ENCODE measurements at places on chromosomes 7 and 10.
A peak's percentile ranks its signal among the peaks of the same experiment; 100 is the strongest.

- DNase-seq = peak; percentile 5
Observed at GRCh38 chr7:158473221-158473620, 114.4 kb downstream of the PTPRN2 start.

GRCh38 chr10:69051303-69051702 lies 36.6 kb upstream of the SRGN start:
- DNase-seq = no peak

DNA sequence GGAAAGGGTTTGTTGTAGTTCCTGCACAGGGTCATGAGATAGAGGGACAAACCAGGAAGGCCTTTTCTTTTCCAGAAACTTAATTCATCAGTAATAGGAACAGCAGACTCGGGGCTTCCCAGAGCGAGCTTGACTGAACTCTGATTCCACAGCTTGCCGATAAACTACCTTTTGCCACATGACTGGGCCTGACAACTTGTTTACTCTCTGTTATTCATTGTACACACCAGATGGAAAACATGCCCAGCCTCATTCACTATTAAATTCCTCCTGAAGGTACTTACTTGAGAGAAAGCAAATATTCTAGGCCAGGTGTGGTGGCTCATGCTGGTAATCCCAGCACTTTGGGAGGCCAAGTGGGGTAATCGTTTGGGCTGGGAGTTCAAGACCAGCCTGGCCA lies 77.1 kb upstream of the FGFR2 start:
- DNase-seq = no peak

DNA sequence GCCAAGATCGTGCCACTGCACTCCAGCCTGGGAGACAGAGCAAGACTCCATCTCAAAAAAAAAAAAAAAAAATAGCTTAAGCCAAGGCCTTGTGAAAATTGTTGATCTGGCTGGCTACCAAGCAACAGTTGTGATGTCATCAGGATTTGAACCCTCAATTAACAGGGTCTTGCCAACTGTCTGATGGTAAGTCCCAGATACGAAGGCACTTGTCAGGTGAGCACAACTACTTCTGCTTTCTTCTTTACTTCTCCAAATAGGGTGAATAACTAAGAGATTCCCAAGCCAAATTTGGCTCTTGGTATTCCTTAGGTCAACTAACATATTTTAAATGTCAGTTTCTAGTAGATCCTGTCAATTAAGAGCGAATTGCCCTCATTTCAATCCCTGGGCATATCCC lies 47.4 kb downstream of the ANKRD61 start:
- DNase-seq = no peak

- DNase-seq = no peak
Observed at GRCh38 chr7:81459485-81459884, 310.4 kb downstream of the HGF start.

DNA sequence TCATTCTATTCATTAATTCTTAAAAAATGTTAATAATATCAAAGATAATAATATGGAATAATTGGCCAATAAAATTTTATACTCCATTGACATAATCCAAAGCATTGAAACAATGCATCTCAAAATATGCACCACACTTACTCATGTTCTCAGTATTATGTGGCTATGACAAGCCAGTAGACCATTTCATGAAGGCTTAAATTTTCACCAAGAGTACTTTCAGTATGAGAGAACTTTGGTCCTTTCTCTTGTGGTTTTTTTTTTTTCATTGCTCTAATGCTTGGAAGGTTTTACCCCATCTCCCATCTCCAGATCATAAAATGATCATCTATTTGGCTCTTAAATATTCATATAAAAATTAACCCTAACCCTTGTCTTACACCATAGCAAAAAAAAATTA lies 45.5 kb upstream of the TMEM140 start:
- DNase-seq = no peak

GRCh38 chr7:158374586-158374985 lies 213.0 kb downstream of the PTPRN2 start:
- DNase-seq = no peak

DNA sequence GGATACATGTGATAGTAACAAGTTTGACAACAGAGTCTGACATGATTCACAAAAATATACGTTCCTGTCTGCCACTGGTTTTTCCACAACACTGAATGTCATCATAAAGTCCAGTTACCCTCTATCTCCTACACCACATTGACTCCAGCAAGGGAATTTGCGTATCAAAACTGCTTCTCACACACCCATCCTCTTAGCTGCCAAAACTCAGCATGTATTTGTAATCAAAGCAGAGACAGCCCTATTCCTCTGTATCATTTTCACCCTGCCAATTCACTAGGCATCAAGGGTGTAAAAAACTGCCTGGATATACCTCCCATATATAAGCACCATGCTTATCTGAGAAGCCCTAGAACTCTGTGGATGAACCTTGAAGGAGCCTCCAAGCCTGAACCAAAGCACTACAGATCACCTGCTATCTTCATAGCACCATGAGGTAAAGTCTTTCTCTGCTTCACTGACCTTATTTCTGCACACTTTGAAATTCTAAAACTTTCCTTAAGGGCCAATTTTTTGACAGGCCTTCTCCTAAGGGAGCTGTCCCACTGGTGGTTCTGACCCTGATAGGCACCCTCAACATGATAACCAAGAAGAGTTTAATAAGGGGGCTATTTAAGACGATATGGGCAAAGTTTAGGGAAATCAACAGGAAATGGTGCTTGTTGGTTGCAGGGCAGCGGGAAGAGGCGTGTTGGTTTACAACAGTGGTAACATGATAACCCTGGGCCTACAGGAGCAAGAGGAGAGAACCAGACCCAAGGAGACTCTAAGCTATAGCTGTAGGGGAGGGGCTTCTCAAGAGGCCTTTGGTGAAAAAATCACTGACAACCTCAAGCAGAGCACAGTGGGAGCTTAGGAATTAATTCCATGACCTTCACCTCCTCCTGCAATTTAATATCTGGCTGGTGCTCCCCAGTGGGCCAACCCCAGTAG lies at the start of gene IFIT1B:
IFIT1B (plus strand) TSS at position 352 of the 933 bp plus-strand sequence; CDS start at position 432, 80 bp downstream.
- DNase-seq = no peak

- no peak for DNase-seq
Observed at GRCh38 chr10:17703706-17704105, 48.3 kb upstream of the TMEM236 start.

- DNase-seq = no peak
Observed at GRCh38 chr7:128879939-128880746, 17.5 kb downstream of the ATP6V1F start.

GRCh38 chr7:151179287-151179860 lies 7.7 kb downstream of the ASB10 start:
- DNase-seq = no peak

GRCh38 chr7:70789481-70790214 lies 342.3 kb upstream of the GALNT17 start:
- no peak for DNase-seq

GRCh38 chr7:27160546-27161213 lies 4.2 kb upstream of the HOXA7 start:
- no peak for DNase-seq

DNA sequence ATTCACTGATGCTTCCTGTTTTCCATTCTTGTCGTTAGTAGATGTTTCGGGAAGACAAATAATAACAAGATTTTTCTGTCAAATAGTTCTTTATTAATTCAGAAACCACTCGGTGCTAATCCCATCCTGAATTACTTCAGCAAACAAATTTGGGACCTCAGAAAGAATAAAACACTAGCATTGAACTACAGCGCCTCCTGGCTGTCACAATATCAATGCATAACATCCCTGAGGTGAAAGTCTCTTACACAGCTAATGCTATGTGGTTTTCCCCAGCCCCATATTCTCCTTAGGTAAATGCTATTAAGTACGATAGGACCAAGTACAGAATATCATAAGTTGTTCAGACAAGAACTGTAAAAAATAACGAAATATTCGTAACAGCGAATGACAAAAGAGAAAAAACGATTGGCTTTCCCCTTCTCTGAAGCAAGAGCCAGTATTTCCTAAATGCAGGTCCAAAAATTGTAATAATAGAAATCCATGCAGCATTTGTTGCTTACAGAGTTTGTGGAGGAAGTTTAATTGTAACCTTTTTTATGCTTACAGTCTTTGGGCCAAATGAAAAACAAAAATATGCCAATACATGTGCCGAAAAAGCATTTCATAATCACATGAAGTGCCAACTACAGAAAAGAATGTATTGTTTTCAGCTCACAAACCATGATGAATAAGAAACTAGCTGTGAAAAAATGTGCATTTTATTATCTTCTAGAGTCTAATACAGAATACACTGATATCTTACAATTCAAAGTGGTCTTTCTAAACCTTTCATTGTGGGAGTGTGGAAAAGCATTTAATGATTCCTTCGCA lies 47.3 kb downstream of the MYPN start:
- DNase-seq = peak; percentile 13

DNA sequence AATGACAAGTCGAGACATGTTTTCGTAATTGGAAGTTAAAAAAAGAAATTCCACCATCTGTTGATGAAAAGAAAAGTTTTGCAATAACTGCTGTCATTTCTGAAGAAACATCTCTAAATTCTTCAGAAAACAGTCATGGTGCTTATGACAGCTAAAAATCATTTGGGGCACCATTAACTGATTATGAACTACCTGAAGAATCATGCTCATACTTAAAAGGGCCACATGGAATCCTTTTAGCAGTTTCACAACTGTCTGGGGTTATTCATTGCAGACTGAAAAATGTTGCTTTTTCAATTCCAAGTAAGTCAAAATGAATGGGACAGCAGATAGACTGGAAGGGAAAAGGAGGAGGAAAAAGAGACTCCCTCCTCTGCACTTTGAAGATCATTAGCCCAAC lies 134.2 kb downstream of the CHN2 start:
- DNase-seq = no peak

- DNase-seq = no peak
Observed at GRCh38 chr7:11128498-11128897, 154.8 kb downstream of the PHF14 start.

DNA sequence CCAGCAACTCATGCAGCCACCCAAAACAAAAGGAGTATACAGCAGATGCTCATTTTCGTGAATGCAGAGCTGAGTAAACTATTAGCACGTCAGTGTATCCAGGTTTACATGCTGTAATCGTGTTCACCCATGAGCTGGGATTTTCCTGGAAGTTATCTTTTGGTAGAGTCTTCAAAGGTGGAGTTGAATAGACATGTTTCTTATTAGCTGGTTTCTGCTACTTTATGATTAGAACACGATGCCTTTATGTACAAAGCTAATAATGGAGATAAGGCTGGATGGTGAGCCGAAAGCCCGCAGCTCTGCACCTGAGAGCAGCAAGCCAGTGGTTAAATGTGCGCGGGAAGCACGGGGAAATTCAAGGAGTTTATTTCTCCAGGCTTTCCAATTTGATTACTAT lies 123.8 kb downstream of the ADARB2 start:
- DNase-seq = no peak

DNA sequence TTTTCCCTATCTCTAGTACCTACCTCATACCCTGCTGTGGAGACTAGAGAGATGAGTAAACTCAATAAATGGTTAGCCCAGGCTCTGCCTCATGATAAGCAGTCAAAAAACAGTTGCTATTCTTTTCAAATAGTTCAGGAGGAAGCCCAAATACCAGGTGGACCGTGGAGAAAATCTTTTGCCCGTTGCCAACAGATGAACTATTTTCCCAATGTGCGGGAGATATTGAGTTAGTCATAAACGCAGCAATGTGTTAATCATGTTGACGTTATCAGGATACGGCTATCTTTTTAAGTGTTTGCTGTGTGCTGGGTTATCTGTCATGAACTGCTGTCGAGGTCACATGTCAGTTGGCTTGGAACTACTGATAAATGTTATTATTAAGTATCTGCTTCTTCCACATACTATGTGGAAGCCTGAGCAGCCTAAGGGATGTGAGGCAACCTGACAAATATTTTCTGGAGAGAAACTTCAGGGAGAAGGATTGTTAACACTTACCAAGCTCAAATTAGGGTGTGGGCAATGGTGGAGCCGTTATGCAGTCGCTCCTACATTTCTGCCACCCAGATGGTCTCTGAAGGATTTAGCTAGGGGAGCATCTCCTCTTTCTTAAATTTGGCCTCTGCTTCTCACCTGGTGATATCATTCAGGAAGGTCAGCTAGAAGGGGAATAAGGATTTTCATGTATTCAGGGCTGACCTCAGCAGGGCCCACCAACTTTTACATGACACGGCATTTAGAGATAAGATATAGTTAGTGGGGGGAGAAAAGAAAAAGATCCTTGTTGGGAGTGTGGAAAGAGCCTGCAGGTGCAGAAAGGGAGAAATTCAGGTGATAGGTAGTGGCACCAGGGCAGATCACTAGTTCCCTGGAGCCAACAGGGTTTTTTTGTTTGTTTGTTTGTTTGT lies 33.5 kb upstream of the SLC26A3 start:
- DNase-seq = no peak

GRCh38 chr10:117074621-117075020 lies 63.4 kb downstream of the VAX1 start:
- DNase-seq = no peak

- no peak for DNase-seq
Observed at GRCh38 chr7:77450054-77450453, 33.9 kb upstream of the GSAP start.

GRCh38 chr7:36115448-36116321 lies 37.4 kb upstream of the EEPD1 start:
- DNase-seq = no peak

DNA sequence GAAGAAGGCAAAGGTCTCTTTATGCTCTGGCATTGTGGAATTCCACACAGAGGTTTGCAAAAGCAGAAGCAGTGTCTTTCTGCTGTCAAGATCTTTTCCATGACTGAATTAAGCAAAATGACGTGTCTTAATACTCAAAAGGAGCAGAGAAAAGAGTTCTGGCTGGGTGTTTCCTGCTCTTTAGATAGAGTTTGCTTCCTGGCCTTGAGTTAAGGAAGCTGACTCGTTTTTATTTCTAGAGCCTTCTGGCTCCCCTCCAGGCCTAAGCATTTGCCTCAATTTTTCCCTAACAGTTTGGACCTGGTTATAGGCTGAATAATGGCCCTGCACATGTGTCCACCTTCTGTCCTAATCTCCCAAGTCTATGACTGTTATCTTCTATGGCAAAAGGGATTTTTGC lies 21.6 kb downstream of the TAS2R41 start:
- DNase-seq = no peak

DNA sequence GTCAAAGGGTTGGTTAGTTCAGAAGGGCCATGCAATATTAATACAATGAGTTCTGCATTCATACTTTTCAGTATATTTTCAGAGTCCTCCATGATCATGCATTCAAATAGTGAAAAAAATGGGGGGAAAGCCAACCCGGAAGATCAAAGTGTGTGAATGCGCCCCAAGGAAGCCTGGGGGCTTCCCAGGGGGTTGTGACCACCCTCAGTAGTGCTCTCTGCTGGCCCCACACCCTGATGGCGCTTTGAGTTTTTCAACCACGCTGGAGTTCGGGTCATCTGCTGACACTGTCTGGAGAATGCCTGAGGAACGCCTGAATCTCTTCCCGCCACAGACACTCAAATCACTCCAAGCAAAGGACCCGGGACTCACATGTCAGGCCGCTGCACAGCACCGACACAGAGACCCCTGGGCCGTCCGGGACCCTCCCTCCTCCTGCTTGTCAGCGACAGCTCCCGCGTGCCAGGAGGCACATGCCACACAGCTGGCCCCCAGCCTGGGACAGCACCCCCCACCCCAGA lies 1.0 kb downstream of the TNS3 start:
- no peak for DNase-seq

DNA sequence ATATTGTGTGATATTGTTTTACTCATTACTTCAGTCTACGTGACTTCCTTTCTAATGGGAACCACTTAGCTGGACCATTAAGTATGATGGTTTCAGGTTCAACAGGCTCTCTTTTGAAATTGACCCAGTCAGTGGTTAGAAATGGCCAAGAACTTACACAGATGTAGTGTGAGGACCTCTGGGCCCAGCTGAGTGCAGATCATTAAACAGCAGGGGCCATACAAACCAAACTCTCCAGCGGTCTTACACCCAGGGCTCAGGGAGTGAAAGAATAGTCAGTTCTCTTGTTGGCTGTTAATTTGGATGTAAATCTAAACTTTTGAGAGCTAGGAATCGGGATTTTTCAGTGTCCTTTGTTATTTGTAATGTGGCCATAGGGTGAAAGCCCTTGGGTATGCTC lies 107.3 kb downstream of the CELF2 start:
- DNase-seq = no peak

Measured in NCI-H1436 treated with DMSO at 0.1 percent for 48 hours (cell line).